ENCODE measurements at places on chromosomes 12 and 14.

DNA sequence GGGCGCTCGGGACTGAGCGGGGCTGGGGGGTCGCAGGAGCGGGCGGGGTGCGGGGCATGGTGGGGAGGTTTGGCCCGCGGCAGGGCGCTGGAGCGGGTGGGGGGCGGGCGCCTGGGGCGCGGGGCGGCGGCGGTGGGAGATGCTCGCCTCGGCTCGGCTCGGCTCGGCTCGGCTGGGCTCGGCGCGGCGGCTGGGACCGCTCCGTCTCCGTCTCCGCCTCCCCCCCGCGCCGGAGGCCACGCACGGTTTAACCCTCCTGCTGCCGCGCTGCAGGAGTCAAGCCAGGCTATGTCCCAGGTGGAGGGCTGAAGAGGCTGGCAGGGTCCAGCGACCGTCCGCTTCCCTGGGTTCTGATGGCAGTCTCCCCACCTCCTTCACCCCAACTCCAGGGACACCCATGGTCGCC is at the start of gene PIANP:
Gene PIANP, minus strand, starts transcription at position 170 of the 406 bp plus-strand sequence. CDS start 2,754 bp downstream, outside the sequence.
- no peak for DNase-seq

DNA sequence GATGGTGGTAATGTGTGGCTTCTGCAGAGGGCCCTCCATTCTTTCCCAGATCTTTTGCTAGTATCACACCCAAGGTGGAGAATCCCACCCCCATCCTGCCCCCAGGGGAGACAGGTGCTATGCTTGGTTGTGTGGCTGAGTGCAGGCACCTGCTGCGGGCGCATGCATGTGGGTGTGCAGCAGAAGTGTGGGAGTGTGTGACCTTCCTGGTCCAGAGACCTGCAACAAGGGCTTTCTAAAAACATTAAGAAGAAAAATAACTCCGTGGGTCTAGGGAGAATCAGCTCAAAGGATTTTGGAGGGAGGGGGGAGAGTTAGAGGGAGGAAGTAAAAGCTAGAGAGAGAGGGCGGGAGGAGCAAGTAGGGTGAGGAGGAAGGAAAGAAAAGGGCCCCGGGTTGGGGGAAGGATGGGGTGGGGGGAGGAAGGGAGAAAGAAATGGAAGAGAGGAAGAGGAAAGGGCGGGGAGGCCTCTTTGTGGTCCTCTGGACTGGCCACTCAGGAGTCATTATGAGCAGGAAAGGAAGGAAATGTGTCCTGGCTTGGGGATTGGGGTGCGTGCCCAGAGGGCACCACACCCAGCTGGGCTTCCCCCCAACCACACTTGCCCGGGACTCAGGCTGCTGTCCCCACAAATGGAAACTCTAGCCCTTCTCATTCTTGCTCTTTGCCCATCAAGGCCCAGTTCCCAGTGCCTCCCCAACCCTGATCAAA is 3.1 kb upstream of the FIGNL2 start:
- DNase-seq = no peak

- DNase-seq = no peak
These were observed 2.5 kb upstream of the SALL2 start for GRCh38 chr14:21528381-21529348.

DNA sequence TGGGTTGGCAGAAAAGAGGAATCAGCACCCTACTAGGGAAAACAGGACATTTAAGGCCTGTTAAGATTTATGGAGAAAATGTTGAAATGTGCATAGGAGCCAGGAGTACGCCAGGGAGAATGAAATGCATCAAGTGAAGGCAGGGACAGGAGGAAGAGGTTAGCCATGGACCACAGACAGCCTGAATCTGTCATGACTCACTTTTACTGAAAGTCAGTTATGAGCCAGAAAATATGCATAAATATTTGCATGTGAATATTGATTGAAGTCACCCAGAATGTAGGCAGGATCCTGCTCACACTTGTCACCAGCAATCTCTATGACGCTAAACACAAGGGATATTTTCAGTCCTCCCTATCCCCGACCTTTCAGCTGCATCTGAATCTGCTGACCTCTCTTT is 25.1 kb upstream of the CDK17 start:
- peak; percentile 95 for DNase-seq

DNA sequence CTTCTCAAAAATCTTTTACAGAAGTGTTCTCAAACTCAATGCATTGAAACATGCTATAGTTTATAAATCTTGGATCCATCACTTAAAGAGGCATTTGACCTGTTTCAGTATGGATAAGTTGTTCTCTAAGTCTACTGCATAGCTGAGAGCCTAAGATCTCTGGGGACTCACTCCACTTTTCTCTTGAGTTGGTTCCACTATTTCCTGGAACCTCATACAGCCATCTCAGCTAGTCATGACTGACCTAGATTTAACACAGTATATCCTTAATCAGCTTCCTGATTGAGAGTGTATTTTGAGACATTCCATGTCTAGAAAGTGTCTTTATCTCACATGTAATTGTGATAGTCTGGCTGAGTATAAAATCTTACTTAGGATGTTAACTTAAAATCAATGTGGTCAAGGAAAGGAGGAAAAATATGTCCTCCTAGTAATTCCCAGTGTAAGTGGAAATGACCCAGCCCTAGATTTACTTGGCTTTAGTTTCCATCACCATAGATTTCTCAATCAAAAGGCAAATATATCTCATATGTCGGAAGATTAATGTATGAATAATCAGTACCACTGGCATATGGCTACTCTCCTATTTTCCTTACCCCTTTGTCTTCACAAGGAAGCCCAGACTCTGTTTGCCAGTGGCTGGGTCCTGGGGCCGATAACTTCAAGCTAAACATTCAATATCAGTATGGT is 61.9 kb downstream of the KICS2 start:
- DNase-seq = peak; percentile 31

DNA sequence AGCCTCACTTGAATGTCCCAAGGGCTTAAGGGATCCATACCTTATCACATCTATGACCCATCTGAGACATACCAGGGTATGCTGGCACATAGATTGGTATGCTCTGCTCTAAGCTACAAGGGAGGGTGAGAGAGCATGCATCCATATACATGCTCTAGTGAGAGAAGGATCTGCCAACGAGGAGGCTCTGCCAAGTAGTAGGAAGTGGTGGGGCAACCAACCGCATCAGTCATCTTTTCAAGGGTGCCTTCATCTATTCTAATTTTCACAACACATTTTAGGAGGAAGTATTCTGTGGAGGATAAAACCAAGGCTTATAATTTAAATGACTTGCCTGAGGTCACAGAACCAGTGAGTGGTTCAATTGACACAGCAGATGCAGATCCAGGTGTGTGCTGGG is 6.6 kb upstream of the PPM1A start:
- DNase-seq = no peak

DNA sequence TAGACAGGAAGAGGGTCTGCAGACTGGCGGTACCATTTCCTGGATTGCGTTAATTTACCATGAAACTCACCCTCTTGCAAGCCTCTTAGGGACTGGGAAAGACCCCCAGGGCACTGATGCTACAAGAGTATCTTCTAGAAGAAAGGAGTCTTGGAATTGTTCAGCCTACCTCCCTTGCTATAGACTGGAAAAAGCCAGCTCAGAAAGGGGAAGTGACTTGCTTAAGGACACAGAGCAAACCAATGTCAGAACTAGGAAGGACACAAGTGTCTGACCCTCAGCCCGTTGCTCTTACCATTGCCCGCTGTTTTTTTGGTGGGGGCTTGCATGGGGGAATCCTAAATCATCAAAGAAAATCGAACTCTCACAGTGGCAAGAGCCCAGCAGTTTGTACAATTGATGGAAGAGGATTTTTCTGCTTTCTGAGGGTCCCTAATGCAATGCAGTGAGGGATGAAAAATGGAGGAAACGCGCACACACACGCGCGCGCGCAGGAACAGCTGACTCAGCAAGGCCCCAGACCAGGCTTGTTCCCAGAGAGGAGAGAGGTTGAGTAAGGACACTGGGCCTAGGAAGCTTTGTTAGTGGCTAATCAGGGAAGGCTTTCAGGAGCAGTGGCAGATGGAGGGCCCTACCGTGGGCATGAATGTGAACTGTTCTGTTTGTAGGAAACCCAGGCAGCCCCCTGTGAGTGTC is 50.9 kb downstream of the RIN3 start:
- no peak for DNase-seq

DNA sequence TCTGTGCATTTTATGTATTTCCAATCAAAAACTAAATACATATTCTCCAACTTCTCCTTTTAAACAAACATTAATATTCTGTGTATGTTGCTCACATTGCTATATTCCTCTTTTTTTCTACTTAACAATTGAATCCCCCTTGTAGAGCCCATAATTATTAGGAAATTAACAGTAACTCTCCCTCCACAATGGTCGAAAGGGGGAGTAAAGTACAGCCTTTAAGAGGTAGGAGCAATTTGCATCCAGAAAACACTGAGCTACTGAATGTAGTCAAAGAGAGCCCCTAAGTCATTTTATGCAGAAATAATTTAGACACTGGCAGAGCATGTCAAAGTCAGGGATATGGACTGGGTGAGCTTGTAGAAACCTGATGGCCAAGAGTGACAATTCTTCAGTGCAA is 57.2 kb upstream of the SCN8A start:
- no peak for DNase-seq

GRCh38 chr12:123601602-123602489 is at the start of gene DDX55:
Gene DDX55 (plus strand): TSS chr12:123602099. CDS start chr12:123602149, 50 bp downstream.
- DNase-seq = no peak

DNA sequence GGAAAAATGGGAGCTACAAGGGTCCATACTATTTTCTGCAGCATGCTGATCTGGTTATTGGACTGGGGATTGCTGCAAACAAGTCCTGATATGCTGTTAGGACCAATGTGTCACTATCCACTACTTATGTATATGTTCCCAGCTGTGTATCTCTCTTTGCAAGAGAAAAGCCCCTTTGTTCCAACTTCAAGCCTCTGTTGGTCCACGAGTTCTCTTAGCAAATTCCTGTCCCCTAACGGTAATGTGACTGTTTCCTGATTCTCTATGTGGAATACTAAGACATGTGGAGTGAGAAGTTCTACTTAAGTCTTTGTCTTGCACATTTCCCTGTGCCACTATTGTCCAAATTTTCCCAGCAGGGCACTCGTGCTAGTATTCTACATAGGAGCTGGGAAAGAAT is 557.7 kb downstream of the FSCB start:
- DNase-seq = no peak

DNA sequence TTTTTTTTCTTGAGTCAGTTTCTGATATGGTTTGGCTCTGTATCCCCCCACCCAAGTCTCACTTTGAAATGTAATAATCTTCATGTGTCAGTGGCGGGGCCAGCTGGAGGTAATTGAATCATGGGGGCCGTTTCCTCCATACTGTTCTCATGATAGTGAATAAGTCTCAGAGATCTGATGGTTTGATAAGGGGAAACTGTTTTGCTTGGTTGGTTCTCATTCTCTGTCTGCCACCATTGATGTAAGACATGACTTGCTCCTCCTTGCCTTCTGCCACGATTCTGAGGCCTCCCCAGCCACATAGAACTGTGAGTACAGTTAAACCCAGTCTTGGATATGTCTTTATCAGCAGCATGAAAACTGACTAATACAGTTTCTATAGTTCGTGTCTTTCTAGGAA is 42.9 kb downstream of the WNK1 start:
- no peak for DNase-seq

- no peak for DNase-seq
These were observed 4.0 kb downstream of the CHD4 start for GRCh38 chr12:6603095-6603567.

- no peak for DNase-seq
These were observed 17.1 kb upstream of the EMP1 start for GRCh38 chr12:13179211-13180074.
